ENCODE measurements at places on chromosomes 6 and 20.
A peak's percentile ranks its signal among the peaks of the same experiment; 100 is the strongest.

DNA sequence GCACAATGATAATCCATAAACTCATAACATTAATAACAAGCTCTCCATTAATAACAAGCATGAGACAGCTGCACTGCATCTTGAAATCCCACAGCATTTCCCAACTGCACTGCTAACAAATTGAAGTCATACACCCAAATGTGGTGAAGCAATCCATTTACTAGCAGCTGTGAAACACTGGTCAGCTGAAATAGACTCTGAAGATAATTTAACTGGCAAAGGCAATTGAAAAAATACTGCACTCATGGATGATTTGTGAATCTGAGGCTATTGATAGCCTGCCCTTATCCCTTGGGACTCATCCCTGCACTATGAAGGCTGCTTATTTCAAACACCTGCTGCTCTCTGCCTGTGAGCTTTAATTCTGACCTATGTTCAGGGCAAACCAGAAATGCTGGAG lies 49.1 kb upstream of the PLCB1 start:
- no peak for DNase-seq

DNA sequence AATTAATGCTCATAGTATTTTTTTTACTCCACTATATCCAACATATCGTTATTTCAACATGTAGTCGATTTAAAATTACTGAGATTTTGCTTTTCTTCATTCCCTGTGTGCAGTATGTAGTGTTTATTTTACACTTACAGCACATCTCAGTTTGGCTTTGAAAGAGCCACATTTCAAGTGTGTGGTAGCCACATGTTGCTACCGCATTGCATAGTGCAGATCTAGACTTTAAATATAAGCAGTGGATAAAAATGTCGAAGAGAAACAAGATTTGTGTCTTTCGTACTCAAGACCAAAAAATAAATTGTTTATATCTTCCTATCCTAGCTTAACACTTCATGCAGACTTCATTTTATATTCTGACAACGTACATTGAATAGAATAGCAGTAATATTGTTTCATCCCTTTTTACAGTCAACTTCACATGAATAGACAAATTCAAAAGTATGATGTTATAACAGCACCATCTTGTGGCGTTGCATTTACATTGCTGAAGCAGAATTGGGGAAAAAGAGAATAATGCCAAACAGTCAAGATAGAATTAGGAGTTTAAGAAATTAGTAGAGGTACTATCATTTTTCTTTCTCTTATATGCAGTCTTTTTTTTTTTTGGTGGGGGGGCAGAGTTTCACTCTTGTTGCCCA lies 29.9 kb downstream of the FBXO5 start:
- DNase-seq, result no peak

- DNase-seq, result no peak
Measured at GRCh38 chr6:2915150-2915549, 12.0 kb upstream of the SERPINB9 start.

DNA sequence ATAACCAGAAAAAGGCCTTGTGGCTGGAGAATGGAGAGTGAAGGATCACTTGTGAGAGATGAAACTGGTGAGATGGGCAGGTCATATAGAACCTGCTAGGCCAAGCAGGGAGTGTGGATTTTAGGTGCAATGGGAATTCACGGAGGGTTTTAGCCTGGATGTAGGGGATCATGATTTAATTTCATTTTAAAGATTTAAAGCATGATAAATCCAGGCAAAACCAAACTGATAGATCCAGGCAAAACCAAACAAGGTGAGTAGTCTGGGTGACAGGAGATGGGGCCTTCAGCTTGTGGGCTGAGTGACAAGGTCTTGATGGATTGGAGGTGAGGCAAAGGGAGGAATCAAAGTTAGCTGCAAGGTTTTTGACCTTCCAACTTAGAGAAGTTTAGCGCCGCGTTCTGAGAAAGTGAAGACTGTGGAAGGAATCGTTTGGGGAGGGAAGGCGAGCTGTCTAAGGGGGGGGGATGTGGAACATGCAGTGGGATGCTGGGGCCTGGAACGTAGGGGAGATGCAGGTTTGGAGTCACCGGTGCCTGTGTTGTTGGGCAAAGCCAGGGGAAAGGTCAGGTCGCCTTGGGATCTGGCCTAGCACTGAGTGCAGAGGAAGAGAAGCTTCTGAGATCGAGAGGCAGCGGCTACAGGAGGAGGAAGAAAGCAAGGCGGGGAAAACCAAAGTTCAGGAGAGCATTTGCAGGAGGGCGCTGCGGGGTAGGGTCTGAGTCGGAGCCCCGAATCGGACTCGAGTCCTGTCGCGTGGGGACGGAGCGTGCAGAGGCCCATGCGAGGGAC lies 1.3 kb upstream of the PLCG1 start:
- no peak for DNase-seq

GRCh38 chr20:53597030-53597482 lies 3.4 kb upstream of the ZNF217 start:
- DNase-seq, result no peak

GRCh38 chr6:106146852-106147351 lies 60.8 kb downstream of the PRDM1 start:
- no peak for DNase-seq

GRCh38 chr6:37171970-37172812 lies 2.2 kb downstream of the PIM1 start:
- DNase-seq, result peak; percentile 81

DNA sequence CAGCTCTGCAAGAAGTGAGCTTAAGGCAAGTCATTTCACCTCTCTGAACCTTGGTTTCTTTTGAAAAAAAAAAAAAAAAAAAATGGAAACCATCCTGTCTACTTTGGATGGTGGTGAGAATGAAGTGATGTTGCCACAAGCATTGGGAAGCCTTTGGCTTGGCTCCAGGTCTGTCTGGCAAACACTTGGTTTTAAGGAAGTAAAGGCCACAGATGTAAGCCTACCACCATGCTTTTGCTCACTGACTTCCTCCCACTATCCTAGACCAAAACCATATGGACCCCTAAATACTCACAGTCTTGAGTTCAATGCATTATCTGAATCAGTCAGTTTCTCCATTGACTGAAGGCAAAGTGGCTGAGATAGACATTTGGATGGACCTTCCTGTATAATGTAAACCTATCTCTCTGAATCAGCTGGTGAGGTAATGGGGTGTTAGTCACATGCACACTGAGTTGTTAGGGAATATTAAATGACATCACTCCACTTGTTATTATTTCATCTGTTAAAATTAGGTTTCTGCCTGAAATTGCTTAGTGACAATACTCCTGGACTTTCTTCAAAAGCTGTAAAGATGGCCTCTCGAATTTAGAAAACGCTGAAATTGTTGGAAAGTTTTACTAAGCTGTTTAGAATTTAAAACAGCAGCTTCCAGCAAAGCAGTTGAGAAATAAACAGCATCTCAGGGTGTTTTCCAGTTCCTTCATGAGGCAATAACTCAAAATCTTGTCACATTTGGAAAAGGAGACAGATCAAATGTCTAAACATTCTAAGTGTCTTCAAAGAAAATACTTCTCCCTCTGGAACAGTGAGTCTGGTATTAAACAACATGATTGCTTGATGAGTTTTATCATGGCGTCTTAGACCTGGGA lies 833.5 kb downstream of the DHX35 start:
- no peak for DNase-seq

GRCh38 chr6:22332216-22332615 lies 35.4 kb upstream of the PRL start:
- no peak for DNase-seq

GRCh38 chr6:105835373-105835772 lies 250.8 kb upstream of the PRDM1 start:
- no peak for DNase-seq

GRCh38 chr6:152948150-152948768 lies 34.6 kb downstream of the FBXO5 start:
- no peak for DNase-seq

DNA sequence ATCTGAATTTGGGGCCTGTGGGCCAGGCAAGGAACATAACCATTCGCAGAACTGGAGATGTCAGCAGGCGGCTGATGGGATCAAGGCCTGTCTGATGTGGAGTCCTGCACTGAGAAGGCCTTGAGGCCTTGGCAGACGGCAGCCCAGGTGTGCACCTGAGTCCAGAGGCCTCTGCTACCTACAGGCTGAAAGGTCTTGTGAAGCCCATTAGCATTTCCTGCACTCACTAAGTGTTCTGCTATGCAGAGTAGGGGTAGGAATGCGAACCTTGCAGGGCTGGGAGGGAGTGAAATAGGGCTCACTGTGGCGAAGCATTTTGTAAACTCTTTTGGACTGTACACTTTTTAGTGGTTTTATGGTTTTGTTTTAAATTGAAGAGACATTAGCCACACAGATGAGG lies 48.3 kb upstream of the RNF24 start:
- no peak for DNase-seq

DNA sequence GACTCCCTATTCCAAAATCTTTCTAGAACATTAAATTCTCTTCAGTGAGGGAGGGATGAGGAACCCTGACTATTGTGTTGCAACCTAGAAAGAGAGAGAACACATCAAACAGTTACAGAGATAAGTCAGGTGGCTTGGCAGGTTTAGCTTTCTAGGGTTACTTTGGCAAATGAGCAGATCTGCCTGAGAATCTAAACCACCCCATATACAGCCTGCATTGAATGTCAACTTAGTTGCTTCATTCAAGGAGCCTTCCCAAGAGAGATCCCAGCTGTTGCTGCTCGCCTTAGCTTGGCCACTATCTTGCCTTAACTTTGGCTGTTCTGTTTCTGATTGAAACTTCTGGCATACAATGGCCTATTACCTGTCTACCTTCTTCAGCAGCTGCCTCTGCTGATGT lies 74.7 kb upstream of the TCF21 start:
- no peak for DNase-seq

GRCh38 chr20:59804871-59805665 lies 128.4 kb downstream of the SYCP2 start:
- no peak for DNase-seq

DNA sequence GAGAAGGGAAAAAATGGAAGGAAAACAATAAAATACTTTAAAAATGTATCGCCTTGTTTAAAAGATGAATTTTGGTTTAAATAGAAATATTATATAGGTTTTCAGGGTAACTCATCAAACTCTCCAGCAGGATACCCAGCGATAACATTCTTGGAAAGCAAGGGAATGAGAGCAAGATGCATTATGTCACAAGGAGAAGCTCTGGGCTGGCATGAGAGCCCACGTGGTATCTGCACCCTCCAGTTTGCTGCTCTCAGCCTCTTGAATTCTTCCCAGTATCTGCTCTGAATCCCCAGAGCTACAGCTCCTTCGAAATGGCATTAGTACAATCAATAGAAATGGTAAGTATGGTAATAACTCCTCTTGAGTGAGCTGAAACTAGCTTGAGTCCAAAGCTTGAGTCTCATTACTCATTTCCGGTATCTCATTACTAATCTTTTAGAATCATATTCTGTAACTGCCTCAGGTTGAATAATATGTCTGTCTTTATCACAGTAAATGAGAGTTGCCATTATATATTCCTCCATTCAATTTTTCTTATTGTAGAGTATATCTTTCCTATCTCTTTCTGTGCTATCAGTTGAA lies 4.9 kb upstream of the TMEM242 start:
- no peak for DNase-seq

DNA sequence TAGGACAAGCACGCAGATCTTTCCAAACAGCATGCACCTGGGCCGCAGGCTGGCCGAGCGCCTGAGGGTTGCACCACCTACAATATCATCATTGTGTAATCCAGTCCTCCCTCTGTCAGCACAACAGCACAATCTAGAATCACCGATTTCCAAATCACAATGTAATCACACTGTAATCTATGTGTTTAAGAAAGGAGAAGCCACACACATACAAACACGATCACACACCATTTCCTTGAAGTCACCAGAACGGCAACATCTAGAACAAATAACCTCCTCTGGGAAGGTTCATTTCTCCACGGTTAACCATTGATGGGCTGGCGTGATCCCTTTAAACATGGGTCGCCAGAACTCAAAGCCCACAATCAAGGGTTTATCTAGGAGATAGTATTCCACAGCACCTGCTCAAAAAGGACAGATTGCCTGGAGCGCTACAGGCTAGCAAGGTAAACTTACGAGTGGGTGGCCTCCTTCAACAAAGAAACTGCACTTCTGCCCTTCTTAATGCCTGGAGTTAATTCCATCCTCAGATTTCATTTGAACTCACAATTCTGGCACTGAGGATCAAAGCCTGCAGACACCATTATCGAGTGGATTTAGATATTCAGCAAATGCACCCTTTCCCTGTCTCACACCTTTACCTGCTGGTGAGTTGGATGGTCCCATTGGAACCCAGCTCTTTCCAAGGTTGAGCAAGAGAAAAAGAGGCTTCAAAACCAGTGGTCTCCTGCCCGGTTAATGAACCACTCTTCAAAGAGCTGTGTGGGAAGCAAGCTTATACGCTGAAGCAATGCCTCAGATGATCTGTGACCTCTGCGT lies 83.8 kb upstream of the FOXQ1 start:
- no peak for DNase-seq

GRCh38 chr6:34992376-34992775 lies 103.3 kb downstream of the ANKS1A start:
- DNase-seq, result no peak

- DNase-seq, result no peak
Measured at GRCh38 chr6:90720404-90720803, 133.5 kb upstream of the MAP3K7 start.

DNA sequence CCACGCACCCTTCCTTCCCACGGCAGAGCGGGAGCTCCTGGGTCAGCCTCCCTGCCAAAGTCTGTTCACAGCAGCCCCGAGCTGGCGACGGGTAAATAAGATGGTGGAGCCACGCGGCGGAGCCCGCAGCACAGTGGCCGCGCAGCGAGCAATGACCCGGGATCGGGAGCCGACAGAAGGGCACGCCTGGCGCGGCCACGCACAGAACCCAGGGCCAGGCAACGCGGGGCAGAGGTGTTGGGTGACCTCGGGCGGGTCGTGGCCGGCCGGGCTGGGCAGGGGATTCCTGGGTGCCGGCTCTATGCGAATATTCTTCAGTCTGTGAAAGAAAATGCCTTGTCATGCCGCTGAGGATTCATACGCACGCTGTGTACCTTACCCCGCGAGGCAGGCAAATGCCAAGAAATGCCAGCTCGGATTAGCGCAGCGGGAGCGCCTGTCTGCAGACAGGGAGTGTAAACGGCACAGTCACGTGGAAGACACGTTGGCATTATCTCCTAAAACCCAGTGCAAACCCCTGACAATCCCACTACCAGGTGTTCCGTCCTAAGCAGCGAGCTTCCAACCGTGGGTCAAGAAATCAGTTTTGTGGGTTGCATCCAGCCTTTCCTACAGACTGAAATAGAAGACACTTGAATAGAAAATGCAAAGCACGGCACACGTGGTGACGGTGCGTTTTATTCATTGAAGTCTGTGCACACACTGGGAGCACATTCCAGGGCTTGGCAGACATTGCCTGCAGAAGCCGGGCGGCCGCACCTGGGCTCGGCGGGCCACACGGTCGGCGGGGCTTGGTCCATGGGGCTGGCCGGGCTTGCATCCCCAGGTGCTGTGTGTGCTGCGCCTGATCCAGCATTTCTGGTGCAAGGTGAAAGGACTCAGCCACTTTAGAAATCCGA lies 18.3 kb downstream of the CHRNA4 start:
- DNase-seq, result no peak

- DNase-seq, result no peak
Measured at GRCh38 chr6:90545448-90545847, 41.4 kb downstream of the MAP3K7 start.
